ENCODE measurements at places on chromosomes 12 and 14.

- H3K4me1 ChIP-seq, result no peaks in the 10 kb centered on the region
- DNase-seq, result no peak
- H3K4me3 ChIP-seq, result no peak overlapping the region
- H3K27me3 ChIP-seq, result no peaks in the 10 kb centered on the region
Measured at GRCh38 chr12:77816196-77816595, 14.5 kb upstream of the NAV3 start.

DNA sequence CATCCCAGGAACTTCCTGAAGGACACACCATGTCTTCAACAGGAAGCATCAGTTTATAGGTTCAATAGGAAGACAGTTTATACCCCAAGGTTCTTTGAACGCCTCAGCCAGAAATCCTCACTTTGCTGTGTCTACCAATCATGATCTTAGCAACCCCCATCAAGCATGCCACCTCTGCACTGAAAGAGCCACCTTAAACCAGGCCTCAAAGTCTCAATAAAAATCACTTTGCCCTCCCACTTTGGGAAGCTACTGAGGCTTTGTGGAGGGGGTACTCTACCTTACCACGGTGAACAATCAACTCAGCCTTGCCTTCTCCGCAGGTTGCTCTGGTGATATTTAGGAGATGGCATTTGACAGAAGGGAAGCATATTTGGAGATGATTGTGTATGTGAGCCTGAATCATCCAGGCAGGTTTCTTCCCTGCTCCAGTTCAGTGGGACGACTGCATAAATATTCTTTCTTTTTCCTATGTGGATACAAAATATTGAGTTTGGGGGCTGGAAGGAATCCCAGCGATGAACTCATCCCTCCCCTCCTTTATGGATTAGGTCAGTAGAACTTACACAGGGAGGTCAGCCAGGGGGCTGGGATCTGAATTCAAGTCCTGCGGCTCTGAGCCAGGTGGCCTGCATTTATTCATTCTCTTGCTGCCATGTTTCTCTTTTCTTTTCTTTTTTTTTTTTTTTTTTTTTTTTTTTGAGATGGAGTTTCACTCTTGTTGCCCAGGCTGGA lies 42.8 kb upstream of the VASH1 start:
- DNase-seq, result no peak
- peaks cover 6% of the 10 kb centered on the region for H3K4me1 ChIP-seq
- no peaks in the 10 kb centered on the region for H3K27me3 ChIP-seq
- no peak overlapping the region for H3K4me3 ChIP-seq
- no peaks in the 10 kb centered on the region for H3K36me3 ChIP-seq

DNA sequence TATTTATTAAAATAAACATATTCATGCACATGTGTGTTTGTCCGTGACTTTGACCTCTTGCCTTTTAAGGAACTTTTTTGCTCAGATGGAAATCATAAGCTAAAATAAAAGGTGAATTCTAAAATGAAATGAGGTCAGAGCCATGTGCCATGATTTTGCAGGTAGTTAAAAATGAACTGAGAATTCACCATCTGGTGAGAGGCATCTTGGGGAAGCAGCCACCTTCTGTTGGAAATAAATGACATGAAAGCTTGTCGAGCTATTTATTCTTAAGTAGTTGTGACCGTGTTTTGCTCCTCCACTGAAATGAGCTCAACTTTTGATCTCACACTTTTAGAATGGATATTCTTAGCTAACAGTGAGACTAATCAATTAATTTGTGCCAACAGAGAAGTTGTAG lies 56.8 kb upstream of the CNOT2 start:
- H3K27ac ChIP-seq, result no peak overlapping the region
- H3K36me3 ChIP-seq, result no peaks in the 10 kb centered on the region
- no peak for DNase-seq
- H3K4me1 ChIP-seq, result no peaks in the 10 kb centered on the region
- no peaks in the 10 kb centered on the region for H3K27me3 ChIP-seq

DNA sequence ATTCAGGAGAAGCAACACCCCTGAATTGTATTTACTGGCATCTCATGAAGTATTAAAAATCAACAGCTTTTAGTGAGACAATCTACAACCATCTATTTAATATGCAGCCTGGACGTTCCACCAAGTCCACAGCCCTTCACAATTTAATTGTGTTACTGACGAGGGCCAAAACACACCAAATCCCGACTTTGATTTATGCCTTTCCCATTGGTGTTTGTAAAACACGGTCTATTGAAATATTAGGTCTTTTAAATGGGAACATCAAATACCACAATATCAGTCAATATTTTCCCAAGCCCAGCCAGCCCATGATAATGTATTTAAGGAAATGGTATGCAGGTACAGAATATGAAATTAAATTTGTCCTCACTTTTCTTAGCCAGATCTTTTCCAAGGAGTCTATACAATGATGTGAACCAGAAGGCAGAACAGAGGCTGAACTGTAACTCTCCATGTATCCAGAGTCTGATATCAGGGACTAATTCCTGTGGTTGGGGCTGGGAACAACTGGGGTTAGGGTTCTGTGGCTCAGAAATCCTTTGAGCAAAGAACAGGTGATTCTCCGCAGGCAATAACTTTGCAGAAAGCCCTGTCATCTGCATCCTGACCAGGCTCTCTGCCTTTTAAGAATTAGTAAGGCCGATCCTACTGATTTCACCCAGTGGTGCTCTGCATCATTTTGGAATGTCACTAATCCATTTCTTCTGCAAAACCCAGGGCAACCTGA lies 179.3 kb upstream of the GZMB start:
- H3K27me3 ChIP-seq, result no peaks in the 10 kb centered on the region
- H3K4me3 ChIP-seq, result no peak overlapping the region
- H3K36me3 ChIP-seq, result no peaks in the 10 kb centered on the region
- H3K27ac ChIP-seq, result no peak overlapping the region

DNA sequence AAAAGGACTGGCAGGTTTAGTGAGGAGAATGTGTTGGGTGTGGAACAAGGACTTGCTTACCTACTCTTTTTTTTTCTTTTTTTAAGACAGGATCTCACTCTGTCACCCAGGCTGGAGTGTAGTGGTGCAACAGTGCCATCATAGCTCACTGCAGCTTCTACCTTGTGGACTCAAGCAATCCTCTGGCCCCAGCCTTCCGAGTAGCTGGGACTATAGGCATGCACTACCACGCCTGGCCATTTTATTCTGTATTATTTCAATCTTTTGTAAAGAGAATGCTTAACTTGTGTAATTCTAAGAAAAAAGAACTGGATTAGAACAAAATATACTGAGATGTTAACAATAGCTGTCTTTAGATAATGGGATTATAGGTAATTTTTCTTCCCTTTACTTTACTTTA lies 1.9 kb upstream of the VRTN start:
- H3K4me3 ChIP-seq, result no peak overlapping the region
- peaks cover 1% of the 10 kb centered on the region for H3K4me1 ChIP-seq
- H3K36me3 ChIP-seq, result no peaks in the 10 kb centered on the region

DNA sequence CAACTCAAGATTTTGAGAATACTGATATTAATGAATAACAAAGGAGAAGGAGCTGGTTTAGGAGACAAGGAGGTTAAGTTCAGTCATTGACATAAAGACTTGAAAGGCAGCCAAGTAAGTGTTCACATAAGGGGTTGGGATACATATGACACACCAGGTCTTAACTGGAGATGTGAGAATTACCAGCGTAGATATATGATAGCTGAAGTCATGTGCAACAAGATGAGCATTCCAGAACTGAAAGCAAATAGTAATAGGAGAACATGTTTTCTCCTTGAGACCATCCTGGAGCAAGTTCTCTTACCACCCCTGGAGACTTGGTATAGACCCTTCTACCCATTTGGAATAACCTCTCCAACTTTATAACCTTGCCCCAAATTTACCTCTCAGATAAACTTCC lies 43.3 kb upstream of the NPFF start:
- H3K27me3 ChIP-seq, result no peaks in the 10 kb centered on the region
- no peak for DNase-seq
- H3K4me3 ChIP-seq, result no peak overlapping the region
- no peaks in the 10 kb centered on the region for H3K36me3 ChIP-seq
- H3K27ac ChIP-seq, result no peak overlapping the region
- H3K4me1 ChIP-seq, result peaks cover 2% of the 10 kb centered on the region

GRCh38 chr12:5478081-5478706 lies 46.3 kb downstream of the NTF3 start:
- no peak for DNase-seq
- no peak overlapping the region for H3K4me3 ChIP-seq
- peaks cover 11% of the 10 kb centered on the region for H3K4me1 ChIP-seq
- H3K27me3 ChIP-seq, result no peaks in the 10 kb centered on the region

GRCh38 chr14:91918186-91918883 lies 29.2 kb downstream of the FBLN5 start:
- H3K4me1 ChIP-seq, result peaks cover 8% of the 10 kb centered on the region
- no peaks in the 10 kb centered on the region for H3K27me3 ChIP-seq
- DNase-seq, result no peak
- no peak overlapping the region for H3K27ac ChIP-seq
- no peaks in the 10 kb centered on the region for H3K36me3 ChIP-seq

DNA sequence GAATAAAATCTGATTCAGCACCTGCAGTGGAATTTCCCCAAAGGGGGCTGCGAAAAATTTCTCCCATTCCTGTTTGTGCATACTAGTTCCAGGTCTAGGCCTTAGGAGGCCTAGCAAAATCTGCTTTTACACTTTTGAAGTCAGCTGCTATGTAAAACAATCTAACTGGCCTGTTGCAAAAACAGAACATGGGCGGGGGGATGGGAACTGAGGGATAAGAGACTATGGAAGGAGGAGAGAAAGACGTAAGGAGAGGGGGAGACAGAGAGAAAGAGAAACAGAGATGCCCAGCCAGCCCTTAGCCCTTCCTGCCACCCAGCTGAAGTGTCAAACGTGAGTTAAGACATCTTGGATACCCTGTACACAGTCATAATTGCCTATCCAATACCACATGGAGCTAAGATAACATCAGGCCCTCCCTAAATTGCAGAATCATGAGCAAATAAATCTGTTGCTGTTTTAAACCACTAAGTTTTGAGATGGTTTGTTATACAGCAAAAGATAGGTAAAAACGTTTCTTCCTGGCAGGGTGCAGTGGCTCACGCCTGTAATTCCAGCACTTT lies 45.6 kb downstream of the SPTLC2 start:
- H3K4me3 ChIP-seq, result no peak overlapping the region
- H3K27ac ChIP-seq, result peak overlapping the region; percentile 17
- DNase-seq, result peak; percentile 50
- H3K27me3 ChIP-seq, result no peaks in the 10 kb centered on the region

DNA sequence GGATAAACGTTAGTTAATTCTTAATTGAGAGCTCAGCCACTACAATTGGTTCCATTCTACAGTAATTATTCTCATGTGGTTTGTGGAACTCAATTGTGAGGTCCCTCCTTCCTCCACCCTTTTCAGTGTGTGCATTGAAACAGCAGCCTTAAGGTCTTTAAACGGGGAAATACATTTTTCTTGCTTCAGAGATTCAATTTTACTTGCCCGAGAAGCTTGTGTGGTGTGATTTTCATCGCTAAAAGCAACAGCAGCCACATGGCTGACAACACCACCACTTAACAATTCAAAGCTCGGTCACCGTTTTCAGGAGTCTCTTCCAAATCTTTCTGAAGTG lies 733 bp upstream of the PPFIBP1 start:
- DNase-seq, result no peak
- peak overlapping the region; percentile 82 for H3K4me3 ChIP-seq
- H3K27me3 ChIP-seq, result no peaks in the 10 kb centered on the region
- H3K36me3 ChIP-seq, result no peaks in the 10 kb centered on the region
- H3K4me1 ChIP-seq, result peaks cover 21% of the 10 kb centered on the region
